ENCODE measurements at places on chromosomes 3 and 15. TPM values are rescaled to one million over a fixed set of nuclear protein-coding genes. Genes with fewer than 3 reads are reported as not detected.

Gene RPSA
- 4,053 TPM for polyA plus RNA-seq

Gene ALPK3
- polyA plus RNA-seq = 0.06 TPM

Gene CHRFAM7A
- 0.04 TPM for polyA plus RNA-seq

Gene SMCO1
- not detected for polyA plus RNA-seq

Gene SKOR1
- 0.02 TPM for polyA plus RNA-seq

Gene CLRN1
- not detected for polyA plus RNA-seq

Gene SLC28A1
- not detected for polyA plus RNA-seq

Gene SI
- polyA plus RNA-seq = not detected

Gene GOLGA8S
- 0.01 TPM for polyA plus RNA-seq

Gene VEPH1
- polyA plus RNA-seq = 17.9 TPM

Gene OR4F6
- polyA plus RNA-seq = not detected

Gene QTRT2
- polyA plus RNA-seq = 5.3 TPM

Gene PRSS50
- not detected for polyA plus RNA-seq

Gene CCDC54
- not detected for polyA plus RNA-seq

Gene DNAH1
- 2.7 TPM for polyA plus RNA-seq

Gene UCN2
- 4.5 TPM for polyA plus RNA-seq

GRCh38 chr3:156412600-156412999 lies 142.3 kb downstream of the SSR3 start:
- DNase-seq = no peak

DNA sequence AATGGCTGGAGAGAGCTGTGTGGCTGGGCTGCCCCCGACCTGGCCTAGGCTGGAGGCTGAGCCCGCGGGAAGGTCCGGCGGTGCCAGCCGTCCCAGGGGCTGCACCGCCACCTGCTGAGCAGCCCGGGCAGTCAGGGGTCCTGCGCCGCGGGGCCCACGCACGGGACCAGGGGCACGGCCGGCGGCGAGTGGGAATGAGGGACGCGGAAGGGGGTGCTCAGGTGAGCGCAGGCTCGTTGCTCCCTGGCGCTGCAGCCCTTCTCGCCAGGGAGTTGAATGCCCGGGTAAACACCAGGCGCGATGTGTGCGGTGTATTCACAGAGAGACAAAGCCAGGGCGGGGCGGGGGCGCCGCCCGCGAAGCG lies 666 bp upstream of the SEMA3F start:
- no peak for DNase-seq

DNA sequence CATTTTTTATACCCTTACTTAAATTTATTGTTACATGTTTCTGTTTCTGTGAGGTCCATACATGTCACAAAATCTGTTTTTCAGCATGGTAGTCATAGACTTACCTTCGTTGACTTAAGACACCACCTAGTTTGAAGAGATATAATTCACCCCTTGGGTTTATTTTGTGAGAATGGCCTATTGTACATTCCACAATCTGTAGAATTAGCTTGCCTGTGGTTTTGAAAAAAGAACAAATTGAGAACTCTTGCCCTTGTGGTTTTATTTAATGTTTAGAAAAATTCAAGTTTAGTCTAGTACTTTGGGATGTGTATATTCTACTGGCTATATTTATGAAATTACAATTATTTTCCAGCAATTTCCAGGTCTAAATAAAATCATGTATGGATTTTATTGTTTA lies 31.6 kb downstream of the FILIP1L start:
- DNase-seq = no peak

GRCh38 chr3:152719264-152719663 lies 115.7 kb upstream of the P2RY1 start:
- DNase-seq = no peak

DNA sequence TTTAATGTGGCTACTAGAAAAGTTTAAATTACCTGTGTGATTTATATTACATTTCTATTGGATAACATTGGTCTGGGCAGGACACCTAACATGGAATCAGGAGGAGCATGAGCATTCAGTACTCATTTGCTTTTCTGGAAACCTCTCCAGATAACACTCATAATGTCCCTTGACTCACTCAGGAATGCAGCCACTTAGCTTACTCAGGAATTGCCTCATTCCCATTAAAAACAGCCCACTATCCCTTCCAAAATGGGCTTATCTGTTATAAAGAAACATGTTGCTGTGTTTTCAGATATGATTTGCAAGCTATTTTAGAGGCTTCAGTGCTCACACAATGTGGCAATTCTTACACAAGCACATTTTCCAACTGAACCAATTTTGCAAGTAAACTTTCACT lies 17.1 kb downstream of the GBE1 start:
- DNase-seq = peak; percentile 93

DNA sequence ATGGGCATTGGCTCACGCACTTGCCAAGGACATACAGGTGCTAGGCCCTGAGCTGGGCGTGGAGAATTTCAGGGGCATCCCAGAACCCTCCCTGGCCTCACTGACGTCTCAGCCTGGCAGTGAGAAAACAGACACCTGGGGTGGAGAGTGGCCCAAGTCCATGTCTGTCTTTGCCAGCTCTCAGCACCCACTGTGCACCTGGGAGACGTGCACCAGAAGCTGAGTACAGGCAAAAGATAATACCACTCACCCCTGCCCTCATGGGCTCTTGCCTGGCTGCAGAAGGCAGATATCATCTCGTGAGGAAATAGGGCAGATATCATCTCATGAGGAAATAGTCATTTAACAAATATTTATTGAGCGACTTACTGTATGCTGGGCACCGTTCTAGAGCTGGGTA lies 8.0 kb downstream of the LOXL1 start:
- no peak for DNase-seq

DNA sequence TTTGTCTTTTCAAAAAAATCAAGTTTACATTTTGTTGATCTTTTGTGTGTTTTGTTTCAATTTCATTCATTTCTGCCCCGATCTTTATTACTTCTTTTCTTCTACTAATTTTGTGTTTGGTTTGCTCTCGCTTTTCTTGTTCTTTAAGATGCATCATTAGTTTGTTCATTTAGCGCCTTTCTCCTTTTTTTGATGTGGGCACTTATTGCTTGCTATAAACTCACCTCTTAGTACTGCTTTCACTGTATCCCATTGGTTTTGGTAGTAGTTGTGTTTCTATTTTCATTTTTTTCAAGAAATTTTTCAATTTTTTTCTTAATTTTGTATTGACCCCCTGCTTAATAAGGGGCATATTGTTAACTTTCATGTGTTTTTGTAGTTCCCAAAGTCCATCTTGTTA lies 34.4 kb downstream of the PRKCI start:
- DNase-seq = no peak

- DNase-seq = no peak
Observed at GRCh38 chr15:98684995-98685525, 36.7 kb downstream of the IGF1R start.

- no peak for DNase-seq
Observed at GRCh38 chr3:32216172-32216783, 22.2 kb upstream of the CMTM8 start.

DNA sequence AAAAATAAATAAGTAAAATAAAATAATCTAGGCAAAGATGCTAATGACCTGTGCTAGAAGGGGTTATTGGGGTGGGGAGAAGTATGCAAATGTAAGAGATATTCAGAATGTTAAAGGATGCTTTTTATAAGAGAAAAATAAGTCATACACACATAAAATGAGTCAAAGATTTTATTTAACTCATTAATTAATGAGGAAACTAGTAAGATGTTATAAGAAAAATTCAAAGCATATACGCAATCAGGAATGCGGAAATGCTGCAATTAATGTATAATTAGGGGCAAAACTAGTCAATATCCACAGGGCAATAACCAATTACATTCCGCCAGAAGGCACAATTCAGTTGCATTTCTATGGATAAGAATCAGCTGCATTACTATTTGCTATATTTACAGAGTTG lies 30.1 kb downstream of the MAP3K13 start:
- DNase-seq = no peak

- DNase-seq = peak; percentile 91
Observed at GRCh38 chr3:126267169-126267975, 87.0 kb upstream of the ALDH1L1 start.

- DNase-seq = no peak
Observed at GRCh38 chr3:96705895-96706294, 108.5 kb upstream of the EPHA6 start.

GRCh38 chr3:126557761-126558160 lies 971 bp downstream of the C3orf22 start:
- no peak for DNase-seq

DNA sequence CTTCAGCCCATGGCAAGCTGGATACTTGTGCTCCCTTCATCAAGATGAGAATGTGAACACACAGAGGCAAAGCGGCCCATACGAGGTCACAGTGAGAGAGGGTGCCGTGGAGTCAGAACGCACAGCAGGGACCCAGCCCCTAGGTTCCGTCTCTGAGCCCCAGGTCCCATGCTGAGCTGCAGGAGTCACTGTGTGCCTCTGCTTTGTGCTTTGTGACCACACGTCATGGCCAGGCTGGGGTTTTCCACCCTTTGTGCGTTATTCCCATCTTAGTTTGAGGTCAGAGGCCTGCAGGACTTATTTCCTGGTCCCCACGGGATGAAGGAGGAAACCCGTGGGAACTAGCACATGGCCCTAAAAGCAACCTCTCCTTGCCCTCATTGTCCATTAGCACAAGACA lies 140.3 kb downstream of the TJP1 start:
- no peak for DNase-seq

GRCh38 chr3:123660900-123661299 lies 76.0 kb upstream of the HACD2 start:
- peak; percentile 91 for DNase-seq

DNA sequence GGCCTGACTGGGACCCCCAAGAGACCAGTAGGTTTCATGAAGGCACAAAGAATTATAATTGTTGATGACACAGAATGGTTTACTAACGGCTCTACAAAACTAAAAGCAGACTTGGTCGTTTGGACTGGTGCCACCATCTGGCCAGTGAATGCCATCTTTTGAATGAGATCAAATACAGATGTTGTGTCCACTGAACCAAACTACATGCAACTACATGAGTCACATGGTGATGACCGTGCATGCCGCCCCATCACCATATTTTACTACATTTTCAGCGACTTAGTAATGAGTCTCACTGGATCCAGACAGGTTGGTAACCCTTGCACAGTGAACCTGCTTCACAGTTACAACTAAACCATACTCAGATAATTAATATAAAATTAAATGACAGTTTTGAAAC lies 803.3 kb downstream of the DIPK2A start:
- DNase-seq = peak; percentile 31

DNA sequence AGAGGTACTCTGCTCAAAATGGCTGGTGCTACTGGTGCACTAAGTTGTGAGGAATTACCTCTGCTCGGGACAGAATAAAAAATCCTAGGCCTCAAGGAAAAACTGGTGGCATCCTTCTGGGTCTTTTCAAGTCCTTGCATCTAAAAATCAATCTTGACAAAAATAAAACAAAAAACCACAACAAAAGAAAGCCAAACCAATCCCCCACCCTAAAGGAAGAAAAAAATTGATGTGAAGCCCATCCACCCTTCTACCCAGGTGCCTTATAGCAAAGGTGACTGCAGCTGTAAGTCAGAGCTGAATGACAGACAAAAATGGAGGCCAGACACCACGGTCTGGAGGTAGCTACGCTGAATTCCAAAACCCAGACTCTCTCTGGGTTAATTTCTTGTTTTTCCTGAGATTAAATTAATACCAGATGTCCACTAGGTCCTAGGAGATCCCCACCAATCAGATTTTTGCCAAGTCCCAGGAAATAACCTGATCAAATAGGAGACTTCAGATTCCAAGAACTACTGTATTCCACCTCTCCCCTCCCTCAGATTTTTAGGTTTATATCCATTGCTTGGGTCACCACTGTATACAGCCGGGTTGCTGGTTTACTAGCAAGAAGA lies 33.5 kb downstream of the ABCC5 start:
- no peak for DNase-seq

DNA sequence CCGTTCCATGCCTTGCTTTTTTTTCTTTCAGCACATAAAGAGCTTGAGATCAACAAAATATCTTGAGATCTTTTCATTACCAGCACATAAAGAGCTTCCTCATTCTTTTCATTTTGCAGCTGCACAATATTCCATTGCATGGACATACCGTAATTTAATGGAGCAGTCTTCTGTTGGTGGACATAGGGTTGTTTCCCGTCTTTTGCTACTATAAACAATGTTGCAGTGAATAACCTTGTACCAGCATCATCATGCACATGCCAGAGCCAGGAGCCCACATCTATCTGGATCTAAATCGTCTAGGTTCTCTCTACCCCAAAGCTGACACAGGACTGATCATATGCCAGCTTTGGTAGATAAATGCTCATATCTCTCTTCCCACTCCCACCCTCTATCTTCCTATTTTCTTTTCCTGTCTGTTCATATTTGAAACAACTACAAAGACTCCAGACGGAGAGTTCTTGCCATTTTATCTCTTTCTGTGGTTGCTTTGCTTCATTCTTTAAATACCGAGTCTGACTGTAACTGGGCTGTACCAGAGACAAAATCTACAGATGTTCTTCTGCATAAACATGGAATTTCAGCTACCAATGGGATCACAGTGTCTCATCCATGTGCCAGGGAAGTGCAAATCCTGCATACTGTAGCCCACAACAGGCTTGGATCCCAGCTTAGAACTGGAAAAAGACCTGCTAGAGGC lies 47.1 kb upstream of the AKAP13 start:
- DNase-seq = peak; percentile 78

GRCh38 chr3:103968131-103968530 lies 1398.6 kb upstream of the ALCAM start:
- DNase-seq = no peak

- DNase-seq = no peak
Observed at GRCh38 chr3:105811518-105812193, 57.2 kb downstream of the CBLB start.

DNA sequence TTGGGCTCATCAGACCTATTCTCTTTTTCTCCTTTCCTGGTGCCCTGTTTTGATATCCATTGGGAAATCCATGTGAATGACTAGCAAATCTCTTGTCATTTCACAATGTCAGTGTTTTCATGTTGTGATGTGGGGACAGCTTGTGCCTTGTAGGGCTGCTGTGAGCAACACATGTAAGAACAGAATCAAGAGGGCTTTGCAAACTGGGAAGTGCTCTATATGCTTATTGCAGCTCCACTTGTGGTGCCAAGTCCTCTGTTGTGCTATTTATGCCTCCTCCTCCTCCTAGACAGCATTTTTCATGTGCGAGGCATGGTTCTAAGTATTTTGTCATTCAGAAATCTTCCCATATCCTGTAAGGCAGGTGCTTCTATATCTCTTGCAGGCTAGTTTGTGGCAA lies 56.4 kb downstream of the ZNF621 start:
- no peak for DNase-seq

DNA sequence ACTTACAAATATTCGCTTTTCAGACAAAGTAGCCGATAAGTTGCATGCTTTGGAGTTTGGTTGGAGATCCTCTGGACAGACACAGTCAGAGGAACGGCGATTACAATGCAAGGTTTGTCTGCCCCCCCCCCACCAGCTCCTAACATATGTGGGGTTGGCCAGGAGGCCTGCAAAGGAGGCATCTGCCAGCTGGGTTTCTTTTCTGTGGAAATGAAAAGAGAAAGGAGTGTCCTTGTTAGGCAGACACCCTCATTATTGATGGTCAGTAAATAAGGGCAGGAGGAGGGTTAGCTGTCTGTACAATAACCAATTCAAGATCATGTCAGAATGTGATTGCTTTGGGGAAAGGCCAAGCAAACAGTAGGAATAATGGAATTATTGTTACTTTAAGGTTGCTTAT lies 49.1 kb downstream of the TLNRD1 start:
- no peak for DNase-seq

- no peak for DNase-seq
Observed at GRCh38 chr3:94004301-94004910, 24.0 kb downstream of the STX19 start.

Measured in BJ (cell line).